RPMI7951 (cell line): ENCODE measurements at places on chromosomes 5 and 9.

GRCh38 chr5:174699131-174699530, 25.3 kb upstream of the MSX2 start:
- no peak for DNase-seq

DNA sequence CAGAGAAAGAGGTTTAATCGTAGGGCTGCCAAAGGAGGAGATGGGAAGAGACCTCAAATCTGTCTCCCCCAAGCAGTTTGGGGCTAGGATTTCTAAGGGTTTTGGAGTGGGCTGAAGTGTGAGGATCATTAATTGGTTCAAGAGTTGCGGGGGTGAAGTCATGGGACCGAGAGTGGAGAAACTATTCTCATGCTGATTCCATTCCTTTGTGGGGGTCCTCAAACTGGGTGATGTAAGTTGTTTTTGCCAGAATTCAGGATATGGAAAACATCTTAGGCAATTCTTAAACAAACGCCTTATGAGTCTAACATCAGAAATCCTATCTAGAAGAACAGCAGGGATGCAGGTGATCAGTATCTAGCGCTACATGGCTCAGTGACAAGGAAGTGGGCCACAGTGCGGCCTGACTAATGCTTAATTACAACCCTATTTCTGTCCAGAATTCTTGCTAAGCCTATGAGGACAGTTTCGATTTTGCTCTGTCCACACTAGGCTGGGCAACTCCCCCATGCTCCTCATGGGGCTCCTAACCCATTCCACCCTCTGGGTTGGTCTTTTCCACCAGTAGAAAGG, 27.7 kb upstream of the TRIO start:
- peak; percentile 50 for DNase-seq

- DNase-seq = no peak
Measured at GRCh38 chr5:171640480-171640879, 145.1 kb upstream of the SMIM23 start.

DNA sequence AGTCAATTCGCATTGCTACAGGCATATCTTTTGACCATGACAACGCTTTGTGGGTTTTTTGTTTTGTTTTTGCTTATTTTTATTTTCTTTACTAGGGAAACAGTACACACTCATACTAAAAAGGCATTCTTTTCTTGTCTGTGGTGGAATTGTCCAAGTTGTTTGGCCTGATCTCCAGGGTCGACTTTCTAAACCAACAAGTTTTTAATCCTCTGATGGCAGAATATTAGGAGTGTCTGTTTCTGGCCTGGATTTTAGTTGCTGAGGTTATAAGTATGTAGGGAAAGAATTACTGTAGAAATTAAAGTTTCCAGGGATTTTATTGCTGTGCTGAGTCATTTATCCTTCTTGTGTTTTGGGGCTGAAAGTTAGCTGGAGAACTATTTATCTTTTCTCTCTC, 218.5 kb downstream of the TAF11L14 start:
- no peak for DNase-seq

GRCh38 chr5:128304088-128304487, 220.5 kb downstream of the SLC12A2 start:
- DNase-seq = peak; percentile 2

DNA sequence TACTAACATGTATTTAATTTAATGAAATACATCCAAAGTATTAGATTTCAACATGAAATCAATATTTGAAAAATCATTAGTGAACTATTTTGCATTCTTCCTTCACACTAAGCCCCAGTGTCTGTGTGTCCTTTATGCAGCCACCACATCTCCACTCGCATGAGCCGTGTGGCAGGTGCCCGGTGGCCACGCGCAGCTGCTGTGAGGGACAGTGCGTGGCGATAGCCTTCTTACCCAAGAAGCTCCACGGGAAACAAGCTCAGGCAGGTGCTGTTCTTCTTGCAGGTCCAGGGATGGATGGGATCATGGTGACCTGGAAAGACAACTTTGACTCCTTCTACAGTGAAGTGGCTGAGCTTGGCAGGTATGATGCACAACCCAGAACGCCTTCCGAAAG, 79.3 kb upstream of the OTULINL start:
- no peak for DNase-seq

GRCh38 chr9:85940832-85941621, at the start of gene NAA35:
NAA35 (plus strand) TSS chr9:85941146; CDS start chr9:85942160, 1,014 bp downstream.
- peak; percentile 95 for DNase-seq

DNA sequence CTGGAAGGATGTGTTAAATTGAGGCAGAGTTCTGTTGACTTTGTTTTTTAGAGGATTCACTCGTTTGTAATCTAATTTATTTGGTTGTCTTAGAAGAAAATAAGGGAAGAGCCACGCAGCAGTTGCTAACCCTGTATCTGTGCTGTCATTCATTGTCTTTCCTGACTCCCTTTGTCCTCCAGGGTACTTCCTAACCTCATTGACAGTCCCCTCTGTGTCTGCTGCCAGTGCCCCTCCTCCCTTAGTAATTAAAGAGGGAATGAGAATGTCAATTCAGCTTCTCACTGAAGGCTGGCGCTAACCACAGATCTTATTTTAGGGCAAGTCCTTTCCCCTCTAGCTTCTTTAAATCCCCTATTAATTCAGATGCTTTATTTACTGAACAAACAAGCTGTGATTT, 84.0 kb downstream of the MAST4 start:
- DNase-seq = no peak

- peak; percentile 52 for DNase-seq
Measured at GRCh38 chr9:71793386-71794105, 25.2 kb upstream of the CEMIP2 start.

DNA sequence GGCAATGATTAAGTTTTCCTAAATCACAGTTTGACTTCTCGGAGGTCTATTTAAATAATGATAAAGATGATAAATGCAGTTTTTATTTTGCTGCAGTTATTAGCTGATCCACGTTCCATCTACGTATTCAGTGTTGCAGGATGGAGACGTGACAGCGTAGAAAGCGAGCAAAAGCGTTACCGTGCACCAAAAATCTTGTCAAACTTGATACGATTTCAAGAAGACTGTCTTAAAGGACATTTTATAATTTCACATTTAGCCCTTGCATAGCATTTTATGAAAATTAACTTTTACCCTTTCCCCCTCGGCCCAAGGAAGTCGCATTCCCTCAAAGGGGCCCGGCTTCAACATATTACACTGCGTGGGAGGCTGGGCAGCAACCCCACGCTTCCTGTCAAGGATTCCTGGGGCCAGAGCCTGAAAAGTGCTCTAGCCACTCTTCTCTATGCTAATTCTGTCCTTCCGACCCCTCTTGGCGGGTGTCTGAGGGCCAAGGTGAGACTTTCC, 7.1 kb upstream of the PURA start:
- no peak for DNase-seq

DNA sequence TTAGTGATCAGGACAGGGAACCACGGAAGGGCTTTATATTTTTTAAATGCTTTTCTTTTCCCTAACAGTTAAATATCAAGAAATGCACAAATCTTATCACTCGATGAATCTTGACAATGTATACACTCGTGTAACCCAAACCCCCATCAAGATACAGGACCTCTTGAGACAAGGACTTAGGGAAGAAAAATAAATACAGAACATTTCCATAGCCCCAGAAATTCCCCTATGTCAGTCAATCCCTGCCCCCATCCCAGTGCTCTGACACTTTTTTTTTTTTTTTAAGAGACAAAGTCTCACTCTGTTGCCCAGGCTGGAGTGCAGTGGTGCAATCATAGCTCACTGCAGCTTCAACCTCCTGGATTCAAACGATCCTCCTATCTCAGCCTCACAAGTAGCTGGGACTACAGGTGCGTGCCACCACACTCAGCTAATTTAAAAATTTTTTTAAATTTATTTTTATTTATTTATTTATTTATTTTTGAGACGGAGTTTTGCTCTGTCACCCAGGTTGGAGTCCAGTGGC, 2.7 kb downstream of the SPINK4 start:
- no peak for DNase-seq

DNA sequence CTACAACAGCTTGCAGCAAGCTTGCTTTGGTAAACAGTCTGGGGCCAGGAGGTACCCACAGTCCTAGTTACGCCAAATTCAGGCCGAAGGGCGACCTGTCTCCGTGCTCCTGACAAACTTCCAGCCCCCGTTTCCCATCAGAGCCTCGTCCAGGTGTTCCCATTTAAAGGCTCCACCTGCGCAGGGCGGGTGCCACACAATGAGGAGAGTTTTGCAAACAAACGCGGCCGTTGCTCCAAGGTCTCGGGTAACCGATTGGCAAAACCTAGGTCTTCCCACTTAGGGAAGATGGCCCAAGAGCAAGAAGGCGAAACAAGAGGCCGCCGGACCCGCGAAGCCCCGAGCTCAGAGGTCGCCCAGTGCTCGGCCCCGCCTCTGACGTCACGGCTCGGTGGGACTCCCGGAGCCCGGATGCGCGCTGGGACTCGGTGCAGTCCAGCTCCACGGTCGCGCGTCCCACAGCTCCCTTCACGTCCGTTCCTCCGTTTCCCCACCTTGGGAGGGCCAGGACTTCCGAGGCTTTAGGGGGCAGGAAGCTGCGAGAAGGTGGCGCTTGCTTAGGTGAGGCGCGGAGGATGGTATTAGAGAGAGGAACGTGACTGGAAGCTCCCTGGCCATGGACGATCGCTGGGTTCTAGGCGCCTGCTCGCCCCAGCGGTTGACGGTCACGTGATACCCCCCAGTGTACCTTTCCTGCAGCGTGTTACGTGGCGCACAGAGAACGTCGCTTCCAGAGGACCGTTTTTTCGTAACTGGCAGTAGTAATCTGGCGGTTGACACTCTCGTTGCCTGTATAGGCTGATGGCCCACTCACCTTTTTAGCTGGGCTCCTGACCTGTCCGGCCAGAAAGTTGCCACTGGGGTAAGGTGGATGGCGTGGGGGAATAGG, 41.8 kb upstream of the KDM4C start:
- peak; percentile 51 for DNase-seq

- DNase-seq = no peak
Measured at GRCh38 chr5:179820127-179820482, 600 bp upstream of the SQSTM1 start.
